ENCODE measurements at places on chromosomes 3 and 15. TPM values are rescaled to one million over a fixed set of nuclear protein-coding genes. Genes with fewer than 3 reads are reported as not detected.

GRCh38 chr15:100694381-100695021 lies 92.1 kb downstream of the ASB7 start:
- DNase-seq, result peak; percentile 18

The PIGZ gene
- total RNA-seq, result 126 TPM

The MYO5C gene
- total RNA-seq, result 102 TPM

The ISLR gene
- 8.5 TPM for total RNA-seq

- no peak for DNase-seq
These were observed 1.1 kb upstream of the TRPM1 start for GRCh38 chr15:31102374-31103342.

The PRSS50 gene
- not detected for total RNA-seq

DNA sequence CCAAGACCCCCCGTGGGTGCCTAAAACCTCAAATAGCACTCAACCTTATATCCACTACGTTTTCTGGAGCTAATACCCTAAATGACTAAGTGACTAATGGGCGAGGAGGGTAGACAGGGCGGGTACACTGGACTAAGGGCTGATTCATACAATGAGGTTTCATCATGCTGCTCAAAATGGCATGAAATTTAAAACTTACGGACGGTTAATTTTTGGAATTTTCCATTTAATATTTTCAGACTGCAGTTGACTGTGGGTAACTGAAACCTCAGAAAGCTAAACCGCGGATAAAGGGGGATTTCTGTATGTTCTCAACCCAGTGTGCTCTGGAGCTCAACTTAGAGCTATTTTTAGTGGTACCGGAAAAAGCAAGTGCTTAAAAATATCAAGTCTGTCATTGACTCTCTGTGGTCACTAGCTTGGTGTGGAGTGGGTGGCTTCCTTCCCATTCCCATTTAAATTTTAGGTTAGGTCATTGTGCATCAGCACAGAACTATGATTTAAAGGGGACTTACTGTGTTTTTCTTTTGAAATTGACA lies 72.9 kb downstream of the LRRC28 start:
- DNase-seq, result no peak

DNA sequence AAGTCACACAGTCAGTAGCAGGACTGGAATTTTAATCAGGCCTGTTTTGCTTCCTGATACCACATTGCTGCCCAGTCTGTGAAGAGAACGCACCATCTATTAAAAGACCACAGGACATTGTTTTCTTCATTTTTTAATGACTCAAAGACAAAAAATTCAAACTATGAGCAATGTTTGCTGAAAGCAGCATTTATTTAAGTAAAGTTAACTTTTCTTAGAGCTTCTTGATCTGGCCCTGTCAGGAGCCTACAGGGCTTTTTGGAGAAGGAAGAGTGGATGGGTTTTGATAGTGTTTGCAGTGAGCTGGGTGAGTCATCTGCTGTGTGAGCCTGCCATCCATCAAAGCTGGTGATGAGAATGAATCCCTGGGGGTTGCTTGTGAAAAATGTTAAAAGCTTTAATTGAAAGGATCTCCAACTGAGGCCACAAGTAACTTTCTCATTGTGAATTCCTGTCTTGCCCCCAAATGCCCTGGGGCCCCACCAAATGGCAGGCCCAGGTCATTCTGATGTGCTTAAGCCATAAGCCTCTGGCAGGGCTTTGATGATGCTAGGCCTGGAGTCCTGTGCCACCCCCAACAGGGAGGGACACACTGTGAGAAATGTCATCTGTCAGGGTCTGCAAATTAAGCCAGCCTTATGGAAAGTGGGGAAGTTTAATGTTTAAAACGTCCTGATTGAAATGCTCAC lies 136.2 kb upstream of the PFN2 start:
- no peak for DNase-seq

The ZNF620 gene
- 4.0 TPM for total RNA-seq

GRCh38 chr3:31581660-31582059 lies 48.9 kb downstream of the STT3B start:
- DNase-seq, result no peak

The RTP3 gene
- total RNA-seq, result not detected

Measured in colonic mucosa (tissue), 4 donors.